A549 treated with CORT108297 at 1 μM for 4 hours (cell line): ENCODE measurements at places on chromosomes 3 and 15. TPM values are rescaled to one million over a fixed set of nuclear protein-coding genes. Genes with fewer than 3 reads are reported as not detected.

The COL7A1 gene
- 143 to 232 TPM (median 208 TPM) in 5 replicates for total RNA-seq

The GOLGA8S gene
- total RNA-seq: 0.13 to 0.18 TPM (median 0.16 TPM) in 5 replicates

The MAP3K13 gene
- total RNA-seq: 12.5 to 17.6 TPM (median 13.7 TPM) in 5 replicates

The FURIN gene
- 40.4 to 65.8 TPM (median 57.2 TPM) in 5 replicates for total RNA-seq

The KBTBD12 gene
- not detected in 5 replicates for total RNA-seq
